Dermis blood vessel endothelial cell (primary cell): ENCODE measurements at places on chromosomes 12 and 14. TPM values are rescaled to one million over a fixed set of nuclear protein-coding genes. Genes with fewer than 3 reads are reported as not detected.
A peak's percentile ranks its signal among the peaks of the same experiment; 100 is the strongest.

Gene PPM1H
- total RNA-seq = 2.3 and 2.9 TPM in 2 replicates

DNA sequence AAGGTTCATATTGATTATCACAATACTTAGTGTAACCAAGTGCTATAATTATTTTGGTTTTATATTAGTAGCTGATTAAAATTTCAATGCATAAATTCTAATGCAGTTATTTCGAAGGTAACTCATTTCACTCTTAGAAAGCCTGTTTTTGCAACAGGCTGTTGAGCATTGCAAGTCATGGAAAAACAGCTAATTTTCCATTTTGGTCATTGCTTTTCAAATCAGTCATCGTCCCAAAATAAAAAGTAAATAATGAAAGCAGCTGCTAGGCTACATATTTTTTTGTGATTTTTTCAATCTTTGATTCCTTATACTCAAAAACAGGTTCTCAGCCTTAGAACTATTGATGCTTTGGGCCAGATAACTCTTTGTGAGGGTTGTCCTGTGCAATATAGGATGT lies 22.9 kb downstream of the VEZT start:
- DNase-seq = no peak

- DNase-seq = peak; percentile 98
These were observed 8.8 kb upstream of the SH2B3 start for GRCh38 chr12:111396726-111397445.

- DNase-seq = no peak
These were observed 8.6 kb downstream of the VTI1B start for GRCh38 chr14:67665868-67666267.

- no peak for DNase-seq
These were observed 46.1 kb downstream of the RASSF3 start for GRCh38 chr12:64656429-64656828.

Gene WSCD2
- not detected in 2 replicates for total RNA-seq

DNA sequence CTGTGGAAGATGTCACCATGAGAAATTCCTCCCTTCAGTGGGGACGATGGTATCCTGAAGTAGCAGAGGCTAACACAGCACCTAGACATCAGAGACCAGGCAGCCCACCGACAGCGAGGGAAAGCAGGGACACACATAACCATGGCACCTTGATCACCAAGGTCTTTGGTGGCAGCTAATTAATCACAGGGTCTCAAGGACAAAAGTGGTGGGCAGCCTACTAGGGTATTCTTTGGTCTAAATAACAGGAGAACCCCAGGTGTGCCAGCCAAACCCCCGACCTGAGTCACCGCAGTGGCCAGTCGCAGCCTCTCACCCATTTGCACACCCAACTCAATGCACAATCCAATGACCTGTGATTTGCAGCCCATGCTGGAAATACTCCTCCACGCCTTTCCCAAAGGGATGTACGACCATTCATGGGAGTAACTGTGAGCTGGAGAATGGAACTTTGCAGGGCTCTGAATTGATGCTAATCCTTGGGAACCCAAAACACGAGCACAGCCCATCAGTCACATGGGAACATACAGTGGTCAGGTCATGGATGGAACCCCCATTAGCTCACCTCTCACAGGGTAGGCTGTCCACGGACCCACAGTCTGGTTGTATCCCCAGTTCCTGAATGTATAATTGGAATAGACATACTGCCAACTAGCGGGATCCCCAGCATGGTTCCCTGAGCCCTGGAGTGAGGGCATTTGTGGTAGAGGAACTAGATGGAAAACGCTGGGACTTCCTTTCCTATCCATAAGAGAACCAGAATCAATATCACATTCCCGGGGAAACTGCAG lies 58.7 kb upstream of the C14orf180 start:
- DNase-seq = no peak

GRCh38 chr12:45912774-45913173 lies 77.6 kb downstream of the SCAF11 start:
- DNase-seq = peak; percentile 30

Gene RAB15
- total RNA-seq = 9.5 and 10.4 TPM in 2 replicates

DNA sequence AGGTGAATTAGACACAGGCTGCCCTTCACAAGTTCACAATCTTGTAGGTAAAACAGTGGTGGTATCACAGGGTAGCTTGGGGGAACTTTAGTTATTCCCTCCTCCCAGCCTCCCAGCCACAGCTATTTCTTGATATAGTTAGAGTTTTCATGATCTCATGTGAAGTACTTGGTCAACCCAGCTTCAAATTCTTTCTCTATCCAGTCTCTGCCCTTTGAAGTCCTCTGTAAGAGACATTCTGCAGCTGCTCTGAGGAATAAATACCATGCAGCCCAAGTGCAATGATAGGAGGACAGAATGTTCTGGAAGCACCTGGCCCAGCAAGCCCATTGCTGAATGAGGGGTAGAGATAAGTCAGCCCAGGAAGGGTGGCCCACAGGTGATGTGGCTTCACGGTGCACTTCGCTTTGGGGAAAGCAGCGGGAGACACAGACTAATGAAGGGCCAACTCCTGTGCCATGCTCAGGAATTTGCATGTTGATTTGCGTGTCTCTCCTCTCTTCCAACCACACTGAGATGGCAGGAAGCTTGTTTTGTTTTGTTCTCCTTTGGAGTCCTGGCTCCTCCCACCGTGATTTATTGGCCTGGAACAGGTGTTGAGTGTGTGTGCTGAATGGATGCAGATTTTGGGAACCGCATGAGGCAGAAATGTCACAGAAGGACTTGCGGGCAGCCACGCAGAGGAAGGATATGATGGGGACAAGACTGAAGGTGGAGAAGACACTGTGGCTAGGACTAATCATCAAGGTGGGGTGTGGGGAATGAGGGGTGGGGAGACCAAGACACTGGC lies 8.0 kb upstream of the TXNRD1 start:
- no peak for DNase-seq

DNA sequence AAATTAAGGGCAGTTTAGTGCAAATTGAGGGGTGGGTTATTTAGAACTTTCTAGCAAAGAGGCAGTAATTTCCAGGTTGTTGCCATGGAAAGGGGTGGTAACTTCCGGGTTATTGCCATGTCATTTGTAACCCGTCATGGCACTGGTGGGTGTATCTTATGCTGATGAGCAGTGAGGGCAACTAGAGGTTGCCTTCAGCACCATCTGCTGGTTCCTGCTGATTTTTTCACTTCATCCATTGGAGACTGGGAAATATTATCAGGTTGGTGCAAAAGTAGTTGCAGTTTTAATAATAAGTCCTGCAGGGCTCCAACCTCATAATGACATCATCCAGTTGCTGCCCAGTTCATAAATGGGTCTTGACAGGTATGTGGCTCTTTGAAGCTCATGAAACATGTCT lies 24.4 kb upstream of the SERPINA4 start:
- peak; percentile 15 for DNase-seq

Gene LRFN5
- total RNA-seq = not detected in 2 replicates

Gene AHNAK2
- total RNA-seq = 24.5 and 40.5 TPM in 2 replicates

Gene KLRB1
- not detected in 2 replicates for total RNA-seq

- DNase-seq = no peak
These were observed 8.9 kb downstream of the C3AR1 start for GRCh38 chr12:8057306-8057705.

DNA sequence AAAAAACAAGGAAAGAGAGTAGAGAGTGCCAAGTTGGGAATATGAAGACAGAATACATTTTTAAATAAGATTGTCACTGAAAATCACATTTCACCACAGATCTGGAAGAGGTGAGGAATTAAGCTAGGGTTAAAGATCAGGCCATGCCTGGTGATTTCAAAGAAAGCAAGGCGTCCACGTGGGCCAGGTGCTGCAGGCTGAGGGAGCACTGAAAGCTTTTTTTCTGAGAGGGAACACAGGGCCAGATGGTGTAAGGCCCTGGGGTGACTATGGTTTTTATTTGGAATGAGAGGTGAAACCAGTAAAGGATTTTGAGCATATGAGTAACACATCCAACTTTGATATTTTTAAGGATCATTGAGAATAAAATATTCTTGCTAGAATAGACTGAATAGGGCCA lies 20.9 kb downstream of the SYT1 start:
- DNase-seq = no peak

Gene TRHDE
- total RNA-seq = 0.05 and 0.51 TPM in 2 replicates

GRCh38 chr14:70905301-70905700 lies 2.0 kb upstream of the PCNX1 start:
- DNase-seq = peak; percentile 79

Gene OR4N2
- total RNA-seq = not detected in 2 replicates

GRCh38 chr14:98726585-98727405 lies 545.2 kb downstream of the BCL11B start:
- no peak for DNase-seq

DNA sequence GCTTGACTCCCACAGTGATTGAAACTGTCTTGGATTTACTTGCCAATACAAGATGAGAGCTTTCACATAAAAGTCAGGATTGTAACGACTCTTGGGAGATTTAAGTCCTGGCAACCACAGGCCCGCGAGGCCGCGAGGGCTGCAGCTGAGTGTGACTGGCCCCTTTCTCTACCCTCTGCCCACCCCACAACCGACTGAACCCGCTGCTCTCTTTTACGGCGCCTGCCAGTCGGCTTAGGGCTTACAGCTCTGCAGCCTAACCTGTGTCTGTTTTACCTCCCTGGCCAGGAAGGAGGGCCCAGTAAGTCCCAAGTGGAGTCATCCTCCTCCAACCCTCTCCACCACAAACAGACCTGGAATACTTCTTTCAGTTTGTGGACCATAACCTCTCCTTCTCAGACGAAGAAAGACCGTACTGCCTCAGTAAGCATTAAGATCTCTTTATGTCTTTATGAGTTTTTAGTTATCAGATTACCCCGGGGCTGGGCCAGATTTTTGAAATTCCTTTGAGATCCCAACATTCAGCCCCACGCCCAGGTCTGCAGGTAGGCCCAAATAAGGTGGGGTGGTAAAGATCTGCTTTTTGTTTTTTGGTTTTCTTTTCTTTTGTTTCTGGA lies 12.6 kb upstream of the TIGAR start:
- DNase-seq = no peak

DNA sequence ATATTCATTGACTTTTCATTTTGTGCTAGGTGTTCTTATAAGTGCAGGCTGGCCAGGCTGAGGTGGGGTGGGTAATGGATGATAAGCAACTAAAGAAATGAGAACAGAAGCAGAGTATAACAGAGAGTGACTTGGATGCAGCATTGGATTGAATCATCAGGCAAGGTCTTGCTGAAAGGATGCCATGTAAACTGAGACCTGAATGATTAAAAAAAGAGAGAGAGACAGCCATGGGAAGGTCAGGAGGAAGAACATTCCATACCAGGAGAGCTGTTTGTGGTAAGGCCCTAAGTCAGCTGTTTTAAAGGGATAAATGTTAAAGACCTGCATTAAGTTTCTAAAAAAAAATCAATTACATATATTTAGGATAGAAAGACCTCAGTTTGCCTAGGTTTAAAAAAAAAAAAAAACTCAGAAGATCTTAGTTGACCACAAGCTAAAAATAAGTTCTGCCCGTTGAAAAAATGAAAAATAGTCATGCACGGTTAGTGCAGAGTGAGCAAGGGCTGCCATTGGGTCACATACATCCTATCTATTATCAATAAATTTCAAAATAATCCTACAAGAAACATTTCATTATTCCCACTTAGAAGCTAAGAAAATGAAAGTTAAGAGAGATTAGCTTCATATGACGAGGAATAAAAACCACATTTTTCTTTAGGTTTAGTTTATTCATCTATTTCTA lies 37.2 kb downstream of the IFNG start:
- no peak for DNase-seq

Gene ALDH6A1
- total RNA-seq = 27.9 and 35.0 TPM in 2 replicates

DNA sequence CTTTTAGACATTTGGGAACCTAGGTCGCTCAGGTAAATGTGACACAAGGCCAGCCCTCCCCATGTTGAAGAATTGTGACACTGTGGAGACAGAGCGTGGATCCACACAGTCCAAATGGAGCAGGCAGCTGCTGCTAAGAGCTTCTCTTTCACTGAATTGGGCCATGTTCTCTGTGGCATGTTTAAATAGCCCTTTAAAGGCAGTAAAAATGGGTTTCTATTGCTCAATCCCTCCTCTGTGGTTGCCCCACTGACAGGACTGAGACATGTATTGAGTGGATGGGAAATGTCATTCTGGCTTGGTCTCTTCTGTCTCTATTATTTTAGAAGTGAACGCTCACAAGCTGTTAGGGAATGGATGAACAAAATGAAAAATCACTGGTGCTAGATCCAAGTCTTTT lies 84.0 kb upstream of the PRICKLE1 start:
- DNase-seq = no peak

- no peak for DNase-seq
These were observed 83.9 kb downstream of the ZFP36L1 start for GRCh38 chr14:68709007-68709406.

DNA sequence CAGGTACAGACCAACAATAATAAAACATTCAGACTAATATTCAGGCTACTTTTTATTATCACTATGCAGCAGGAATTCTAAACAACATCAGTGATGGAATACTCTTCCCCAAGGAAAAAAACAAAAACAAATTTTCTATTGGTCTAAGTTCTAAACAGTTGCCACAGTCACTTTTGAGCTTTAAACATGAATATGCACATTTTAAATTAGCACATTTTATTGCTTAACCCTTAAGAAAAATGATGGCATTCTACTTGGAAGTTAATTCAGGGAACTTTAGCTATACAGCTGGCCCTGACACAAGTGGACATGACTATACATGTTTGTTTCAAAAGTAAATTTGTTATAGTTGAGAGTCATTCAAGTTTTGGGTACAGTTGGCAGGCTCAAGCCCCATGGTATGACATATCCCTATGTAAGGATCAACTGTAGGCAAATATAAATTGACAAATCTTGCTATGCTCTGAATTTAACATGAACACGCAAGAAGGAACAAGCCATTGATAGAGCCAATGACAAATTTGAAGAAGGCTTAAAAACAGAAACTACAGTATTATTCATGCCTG lies 224.3 kb upstream of the AMIGO2 start:
- no peak for DNase-seq

Gene ZDHHC22
- total RNA-seq = not detected in 2 replicates

DNA sequence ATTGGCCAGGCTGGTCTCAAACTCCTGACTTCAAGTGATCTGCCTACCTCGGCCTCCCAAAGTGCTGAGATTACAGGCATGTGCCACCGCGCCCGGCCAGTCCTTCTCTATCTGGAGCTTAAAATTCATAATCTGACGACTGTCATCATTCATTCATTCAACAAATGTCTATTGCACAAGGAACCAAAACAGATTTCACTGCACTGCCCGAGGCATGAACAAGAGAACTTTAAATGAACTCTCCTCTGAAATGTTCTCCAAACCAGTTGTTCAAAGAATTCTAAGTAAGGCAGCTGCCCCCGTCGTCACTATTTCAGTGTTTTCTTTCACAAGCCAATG lies 44.8 kb upstream of the METAP2 start:
- DNase-seq = no peak

DNA sequence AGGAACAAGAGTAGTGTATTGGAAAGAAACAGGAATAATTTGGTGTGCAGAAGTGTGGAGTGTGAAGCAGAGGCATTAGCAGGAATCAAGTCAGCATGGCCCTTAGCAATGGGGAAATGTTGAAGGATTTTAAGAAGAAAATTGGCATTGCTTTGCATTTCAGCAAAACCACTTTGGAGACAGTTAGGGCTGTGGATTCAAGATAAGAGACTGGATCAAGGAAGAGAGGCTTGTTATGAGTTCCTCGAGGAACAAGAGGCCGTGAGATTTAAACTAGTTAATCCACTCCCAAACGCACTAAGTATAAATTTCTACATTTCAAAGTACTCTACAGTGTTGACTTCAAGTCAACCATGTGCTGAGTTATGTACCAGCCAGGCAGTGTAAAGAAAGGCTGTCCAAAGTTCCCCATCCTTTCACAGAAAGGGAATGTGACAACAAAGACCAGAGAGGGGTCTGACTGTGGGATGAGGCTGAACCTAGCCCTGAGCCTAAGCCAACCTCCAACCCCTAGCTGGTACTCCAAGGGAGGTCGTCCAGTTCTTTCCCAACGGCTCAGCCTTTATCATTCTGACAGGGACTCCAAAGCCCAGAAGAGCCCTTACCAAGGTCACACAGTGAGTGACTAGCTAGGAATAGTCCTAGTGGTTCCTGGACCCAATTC lies 91.2 kb upstream of the BMP4 start:
- DNase-seq = no peak

- peak; percentile 21 for DNase-seq
These were observed 13.5 kb upstream of the EML1 start for GRCh38 chr14:99779751-99780150.
